Activated CD8-positive, alpha-beta memory T cell treated with anti-CD3 and anti-CD28 coated beads for 1 hour (primary cell): ENCODE measurements at places on chromosomes 16 and 17.

GRCh38 chr17:51046046-51046445, 74.6 kb downstream of the SPAG9 start:
- no peak for DNase-seq

- peak; percentile 47 for DNase-seq
Observed at GRCh38 chr17:74864866-74865395, 5.2 kb upstream of the GRIN2C start.

GRCh38 chr17:2090210-2090641, 35.3 kb downstream of the HIC1 start:
- no peak for DNase-seq

GRCh38 chr16:19703172-19703889, 14.7 kb downstream of the KNOP1 start:
- DNase-seq = no peak

- DNase-seq = no peak
Observed at GRCh38 chr16:30793508-30794069, 6.6 kb upstream of the ZNF629 start.

DNA sequence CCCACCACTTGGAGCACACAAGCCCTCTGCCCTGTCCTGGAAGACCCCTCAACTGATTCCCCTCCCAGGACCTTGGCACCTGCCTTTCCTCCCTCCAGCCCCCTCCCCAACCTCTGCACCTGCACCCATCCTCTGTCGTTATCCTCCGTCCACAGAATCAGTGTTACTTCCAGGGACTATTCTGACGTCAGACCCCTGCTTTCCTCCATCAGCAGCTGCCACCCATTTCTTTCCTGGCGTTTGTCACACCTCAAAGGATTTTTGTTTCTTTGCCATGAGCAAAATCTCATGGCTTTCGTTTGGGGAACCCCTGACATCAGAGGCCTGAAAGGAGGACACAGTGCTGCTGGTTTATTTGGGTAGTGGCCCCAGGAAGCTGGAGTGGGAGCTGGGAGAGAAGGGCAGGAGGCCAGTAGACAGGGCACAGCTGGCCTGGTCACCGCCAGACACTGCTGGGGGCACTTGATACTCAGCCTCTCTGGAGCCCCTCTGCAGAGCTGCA, 68.4 kb downstream of the SOCS1 start:
- DNase-seq = no peak

GRCh38 chr16:53561101-53561888, 58.3 kb upstream of the AKTIP start:
- no peak for DNase-seq
